Lung microvascular endothelial cell (primary cell): ENCODE measurements at places on chromosomes 12 and 14.

DNA sequence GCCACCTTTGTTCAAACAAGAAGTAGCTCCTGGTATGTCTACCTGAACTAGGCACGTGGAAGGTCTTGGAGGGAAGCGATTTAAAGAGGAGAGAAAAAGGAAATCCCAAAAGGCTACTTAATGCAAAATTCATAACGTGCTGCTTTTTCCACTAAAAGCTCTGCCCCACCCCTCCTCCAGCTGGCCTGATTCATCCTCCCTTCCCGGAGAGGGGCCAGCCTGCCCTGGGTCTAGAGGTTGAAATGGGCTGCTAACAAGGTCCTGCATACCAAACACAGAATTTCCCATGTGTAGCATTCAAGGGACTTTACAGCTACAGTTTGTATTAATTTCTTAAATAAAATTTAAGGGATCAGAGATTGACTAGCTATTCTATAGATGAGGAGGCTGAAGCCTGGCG lies 83.2 kb downstream of the KNTC1 start:
- no peak for DNase-seq

GRCh38 chr12:75611041-75611440 lies 99.6 kb upstream of the KRR1 start:
- no peak for DNase-seq

- DNase-seq = no peak
Observed at GRCh38 chr14:33052943-33053342, 114.3 kb downstream of the NPAS3 start.

DNA sequence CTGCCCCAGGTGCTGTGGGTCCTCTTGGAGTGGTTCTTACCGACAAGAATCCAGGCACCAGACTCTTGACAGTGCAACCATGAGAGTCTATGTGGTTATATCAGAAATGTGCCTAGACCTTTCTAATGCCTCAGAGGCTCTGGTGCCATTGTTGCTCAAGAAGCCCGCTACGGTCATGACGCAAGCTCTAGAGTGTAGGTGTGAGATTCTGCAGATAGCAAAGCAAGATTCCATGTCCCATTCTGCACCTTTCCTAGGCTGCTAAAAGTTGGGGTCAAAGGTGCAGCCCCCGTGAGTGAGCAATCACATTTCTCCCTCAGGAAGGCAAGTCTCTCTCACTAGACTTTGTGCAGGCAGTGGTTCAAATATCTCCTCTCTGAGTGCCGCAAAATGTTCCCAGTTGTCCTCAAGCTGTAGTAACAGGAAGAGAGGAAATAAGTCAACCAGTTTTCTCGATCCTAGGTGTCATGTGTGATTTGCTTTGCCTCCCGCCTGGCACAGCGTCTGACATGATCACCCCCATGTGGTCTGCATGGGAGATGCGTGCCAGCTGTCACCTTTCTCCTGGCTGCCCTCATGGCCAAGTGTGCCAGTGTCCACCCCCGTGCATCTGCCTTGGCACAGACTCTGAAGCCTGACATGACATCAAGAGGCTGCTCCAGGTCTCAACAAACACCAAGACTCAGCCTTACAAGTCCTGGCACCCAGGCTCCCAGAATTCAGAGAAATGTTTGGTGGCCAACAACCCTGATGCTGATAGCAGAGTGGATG lies 122.5 kb upstream of the COCH start:
- no peak for DNase-seq

DNA sequence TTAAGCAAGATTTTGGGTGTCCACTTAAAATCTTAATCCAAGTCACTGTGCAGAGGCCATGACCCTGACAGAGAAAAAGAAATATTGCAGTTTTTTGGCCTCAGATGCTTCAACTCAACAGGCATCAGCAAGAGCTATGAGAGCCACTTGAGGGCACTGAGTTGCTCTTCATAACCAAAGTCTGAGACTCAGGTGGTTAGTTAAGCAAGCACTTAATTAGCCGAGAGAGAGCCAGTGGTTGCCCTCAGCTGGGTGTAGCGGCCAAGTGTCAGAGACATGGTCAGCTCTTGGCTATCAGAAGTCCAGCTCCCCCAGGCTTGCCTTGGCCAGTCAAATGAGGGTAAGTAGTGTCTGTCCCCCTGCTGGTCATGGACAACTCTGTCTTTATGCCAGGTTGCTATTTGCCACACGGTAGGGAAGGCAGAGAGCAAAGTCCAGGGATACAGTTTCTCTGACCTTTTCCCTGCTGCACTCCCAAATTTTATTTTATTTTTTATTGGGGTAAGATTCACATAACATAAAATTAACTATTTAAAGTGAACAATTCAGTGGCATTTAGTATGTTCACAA lies 9.0 kb upstream of the KRT71 start:
- no peak for DNase-seq

DNA sequence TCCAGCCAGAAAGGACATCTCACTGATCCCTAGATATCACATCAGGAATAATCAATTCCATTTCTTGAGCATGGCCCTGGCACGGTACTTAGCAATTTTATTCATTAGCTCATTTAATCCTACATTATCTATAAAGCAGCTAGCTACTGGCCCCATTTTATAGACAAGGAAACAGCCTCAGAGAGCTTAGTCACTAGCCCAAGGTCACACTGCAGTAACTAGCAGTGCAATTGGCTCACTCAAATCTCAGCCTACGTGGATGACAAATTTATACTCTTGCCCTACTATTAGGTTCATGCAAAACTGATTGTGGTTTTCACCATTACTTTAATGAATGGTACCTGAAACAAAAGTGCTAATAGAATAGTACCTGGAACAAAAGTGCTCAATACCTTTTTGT lies 41.7 kb downstream of the NUAK1 start:
- no peak for DNase-seq

DNA sequence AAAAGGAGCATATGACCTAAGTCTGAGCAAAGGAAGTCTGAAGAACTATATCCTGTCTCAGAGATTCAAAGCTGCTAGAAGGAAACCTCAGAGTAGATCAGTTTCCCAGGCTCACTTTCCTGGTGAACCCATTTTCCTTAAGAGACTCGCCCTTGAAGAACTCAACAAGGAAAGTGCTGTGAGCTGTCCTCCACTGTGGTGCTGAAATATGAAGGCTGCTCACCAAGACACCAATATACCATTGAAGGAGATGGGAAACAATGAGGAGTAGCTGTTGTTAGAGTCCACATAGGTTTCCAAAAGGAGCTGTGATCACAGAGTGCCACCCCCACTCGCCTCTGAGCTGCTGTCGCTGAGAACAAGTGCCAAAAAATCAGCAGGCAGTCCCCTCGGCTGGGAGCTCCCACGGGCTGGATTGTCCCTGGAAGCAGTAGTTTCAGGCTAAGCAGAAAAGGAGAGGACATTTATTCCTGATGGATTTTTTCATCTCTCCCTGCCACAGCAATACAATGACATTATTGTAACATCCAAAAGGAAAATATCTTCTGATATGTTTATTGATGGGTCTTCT lies 282.1 kb downstream of the RPS29 start:
- peak; percentile 34 for DNase-seq
